ENCODE measurements at places on chromosomes 7 and 10. TPM values are rescaled to one million over a fixed set of nuclear protein-coding genes. Genes with fewer than 3 reads are reported as not detected.

DNA sequence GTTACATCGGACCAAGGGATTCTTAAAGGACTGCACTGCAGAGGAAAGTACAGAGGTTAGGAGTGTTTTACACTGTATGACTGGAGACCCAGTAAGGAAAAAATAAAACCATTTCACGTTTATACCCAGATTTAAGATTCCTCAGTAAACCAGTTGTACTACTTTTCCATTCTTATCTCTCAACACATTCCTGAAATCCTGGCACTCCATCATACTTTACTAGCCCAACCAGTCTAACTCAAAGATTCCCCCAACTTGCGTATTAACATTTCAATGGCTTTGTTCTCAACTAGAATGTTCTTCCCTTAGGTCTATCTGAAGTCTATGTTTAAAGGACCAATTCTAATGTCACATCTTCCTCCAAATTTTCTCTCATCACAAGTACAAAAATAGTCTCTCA, 8.0 kb downstream of the CCDC186 start:
- no peak for DNase-seq

DNA sequence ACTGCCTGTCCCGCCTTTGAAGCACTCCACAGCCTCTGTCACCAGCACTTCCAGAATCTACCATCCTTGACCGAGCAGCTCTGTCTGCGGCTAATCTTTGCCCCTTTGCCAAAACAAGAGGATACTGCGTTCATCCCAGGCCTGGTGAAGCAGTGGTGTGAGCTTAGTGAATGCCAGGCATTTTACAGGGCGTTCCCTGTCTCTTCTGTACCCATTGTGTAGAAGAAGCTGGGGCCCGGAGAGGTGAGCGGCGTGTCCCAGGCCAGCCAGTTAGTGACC, 61.2 kb downstream of the C10orf105 start:
- DNase-seq = no peak

- DNase-seq = no peak
Measured at GRCh38 chr7:45125193-45125904, 13.9 kb upstream of the TBRG4 start.

GRCh38 chr7:123154231-123154860, 45.4 kb downstream of the SLC13A1 start:
- DNase-seq = no peak

DNA sequence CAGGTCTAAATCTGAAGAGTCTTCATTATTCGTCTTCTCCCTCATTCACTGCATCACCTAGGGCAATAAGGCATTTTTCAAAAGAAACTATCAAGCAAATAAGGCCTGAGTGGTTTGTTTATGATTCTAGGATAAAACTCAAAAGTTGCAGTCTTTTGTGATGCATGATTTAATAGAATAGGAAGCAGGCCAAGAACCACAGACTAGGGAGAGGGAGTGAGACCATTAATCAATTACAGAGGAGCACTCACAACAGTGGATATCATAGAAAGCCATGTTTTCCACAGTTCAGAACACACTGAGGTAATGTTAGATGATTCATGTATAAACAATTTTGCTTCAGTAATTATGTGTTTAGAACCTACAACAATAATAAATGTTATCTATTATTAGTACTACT, 87.8 kb upstream of the LRRTM3 start:
- no peak for DNase-seq

- no peak for DNase-seq
Measured at GRCh38 chr7:106017657-106018056, 54.6 kb downstream of the CDHR3 start.

- DNase-seq = peak; percentile 59
Measured at GRCh38 chr7:151794508-151795167, 82.3 kb downstream of the PRKAG2 start.

DNA sequence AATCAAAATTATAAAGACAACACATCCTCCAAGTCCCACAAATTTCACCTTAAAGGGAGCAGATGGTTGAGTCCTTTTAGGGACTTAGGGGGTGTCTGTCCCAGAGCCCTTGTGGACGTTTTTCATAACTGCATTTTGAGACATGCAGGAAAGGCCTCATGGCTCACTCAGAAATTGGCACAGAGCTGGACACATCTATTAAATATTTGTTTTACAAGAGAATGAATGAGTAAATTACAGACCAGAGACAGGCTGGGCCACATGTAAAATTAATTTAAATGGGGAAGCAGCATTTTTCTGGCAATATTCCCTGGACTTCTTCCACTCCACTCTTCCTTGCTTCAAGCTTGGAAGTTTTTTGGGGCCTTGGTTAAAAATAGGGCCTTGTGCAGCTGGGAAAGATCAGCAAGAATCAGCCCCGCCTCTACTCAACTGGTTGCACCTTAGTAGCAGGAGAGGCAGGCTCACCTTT, 20.0 kb downstream of the LAMB1 start:
- no peak for DNase-seq

- DNase-seq = no peak
Measured at GRCh38 chr10:8455181-8455580, 400.7 kb downstream of the GATA3 start.

DNA sequence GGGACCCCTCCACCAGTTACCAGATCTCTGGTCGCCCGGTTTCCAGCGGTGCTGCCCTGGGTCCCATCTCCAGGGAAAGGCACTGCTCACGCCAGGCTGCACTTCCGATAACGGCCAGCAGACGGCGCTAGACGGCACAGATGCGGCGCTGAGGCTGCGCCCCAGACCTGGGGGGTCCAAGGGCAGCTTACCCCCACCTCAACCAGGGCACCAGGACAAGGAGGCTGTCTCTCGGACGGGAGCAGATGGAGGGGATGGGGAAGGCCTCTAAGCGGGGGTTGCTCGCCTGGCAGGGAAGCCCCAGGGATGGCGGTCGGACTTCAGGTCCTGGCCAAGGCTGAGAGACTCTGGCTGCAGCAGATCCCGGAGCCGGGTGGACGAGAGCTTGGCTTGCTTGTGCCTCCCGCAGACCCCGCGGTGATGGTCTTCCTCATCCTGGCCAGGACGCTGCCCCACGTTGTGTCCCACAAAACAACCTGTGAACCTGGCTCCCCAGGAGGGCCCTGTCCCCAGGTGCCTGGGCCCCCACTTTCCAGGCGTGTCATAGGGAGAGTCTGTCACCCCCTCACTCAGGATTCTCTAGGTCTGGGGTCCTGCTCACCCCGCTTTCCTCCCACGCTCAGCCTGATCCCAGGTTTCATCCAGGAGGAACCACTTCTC, 23.9 kb upstream of the ZNF716 start:
- DNase-seq = no peak

- no peak for DNase-seq
Measured at GRCh38 chr7:17601921-17602320, 303.5 kb downstream of the AHR start.

- DNase-seq = no peak
Measured at GRCh38 chr7:85529831-85530230, 343.0 kb upstream of the SEMA3D start.

DNA sequence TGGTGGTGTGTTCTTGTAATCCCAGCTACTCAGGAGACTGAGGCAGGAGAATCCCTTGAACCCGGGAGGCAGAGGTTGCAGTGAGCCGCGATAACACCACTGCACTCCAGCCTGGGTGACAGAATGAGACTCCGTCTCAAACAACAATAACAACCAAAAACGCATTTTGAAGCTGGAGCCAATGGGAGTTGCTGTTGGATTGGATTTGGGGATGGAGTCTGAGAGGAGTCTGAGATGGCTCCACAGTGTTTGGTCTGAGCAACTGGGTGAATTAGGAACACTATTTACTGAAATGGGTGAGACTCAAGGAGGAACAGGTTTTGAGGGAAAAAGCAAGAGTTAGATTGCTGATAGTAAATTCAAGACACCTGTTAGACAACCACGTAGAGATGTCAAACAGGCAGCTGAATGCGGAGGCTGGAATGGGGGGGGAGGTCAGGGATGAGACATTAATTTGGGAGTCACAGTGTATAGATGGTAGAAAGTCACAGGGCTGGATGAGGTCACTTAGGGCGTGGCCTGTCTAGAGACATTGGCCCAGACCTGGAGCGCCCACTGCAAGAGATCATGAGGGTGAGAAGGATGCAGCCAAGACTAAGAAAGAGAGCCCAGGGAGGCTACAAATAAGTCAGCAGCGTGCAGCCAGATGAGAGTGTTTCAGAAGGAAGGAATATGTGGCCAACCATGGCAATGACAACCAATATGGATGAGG, 56.4 kb downstream of the CYCS start:
- no peak for DNase-seq

- DNase-seq = no peak
Measured at GRCh38 chr10:32938554-32939061, 19.4 kb downstream of the ITGB1 start.

DNA sequence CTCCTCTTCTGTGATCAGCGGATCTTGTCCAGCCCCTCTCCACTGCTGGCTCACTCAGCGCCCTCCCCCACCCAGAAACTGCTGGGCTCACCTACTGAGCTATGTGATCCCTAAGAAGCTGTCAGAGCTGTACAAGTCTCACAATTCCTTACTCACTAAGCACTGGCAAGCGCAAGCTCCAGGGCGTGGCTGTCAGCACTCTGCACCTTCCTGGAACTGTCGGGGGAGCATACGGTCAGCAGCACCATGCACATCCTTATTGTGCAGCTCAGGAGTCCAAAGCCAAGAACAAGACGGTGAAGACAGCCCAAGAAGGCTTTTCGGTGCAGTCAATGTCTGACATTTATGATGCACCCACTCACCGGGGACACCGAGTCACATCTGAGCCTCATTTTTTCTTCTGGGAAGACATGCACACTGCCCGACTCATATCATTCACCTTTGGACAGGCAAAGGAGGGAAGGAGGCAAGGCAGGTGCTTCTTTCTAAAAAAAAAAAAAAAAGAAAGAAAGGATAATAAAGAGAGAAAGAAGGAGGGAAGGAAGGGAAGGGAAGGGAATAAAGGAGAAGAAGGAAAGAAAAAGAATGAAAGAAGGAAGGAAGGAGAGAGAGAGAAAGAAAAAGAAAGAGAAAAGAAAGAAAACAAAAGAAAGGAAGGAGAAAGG, 56.3 kb downstream of the ASB13 start:
- DNase-seq = no peak

GRCh38 chr7:17584822-17585221, 286.4 kb downstream of the AHR start:
- DNase-seq = no peak

The OR2A12 gene
- total RNA-seq = not detected

The LIPN gene
- 1.0 TPM for total RNA-seq

The ICA1 gene
- 27.0 TPM for total RNA-seq

The MCM10 gene
- 0.78 TPM for total RNA-seq

The HTRA1 gene
- total RNA-seq = 83.8 TPM

The SEMA3A gene
- total RNA-seq = 12.0 TPM

The ASIC3 gene
- total RNA-seq = 2.6 TPM

The VWDE gene
- 0.90 TPM for total RNA-seq

The EBLN1 gene
- not detected for total RNA-seq

All from upper lobe of right lung (tissue), 1 donor.